ENCODE measurements at places on chromosomes 2 and 18. TPM values are rescaled to one million over a fixed set of nuclear protein-coding genes. Genes with fewer than 3 reads are reported as not detected.

The TEX44 gene
- polyA plus RNA-seq: not detected

The RTTN gene
- 3.2 TPM for polyA plus RNA-seq

The LRRTM1 gene
- polyA plus RNA-seq: not detected

The RNF152 gene
- polyA plus RNA-seq: not detected

The GREB1 gene
- 0.16 TPM for polyA plus RNA-seq

The EVX2 gene
- polyA plus RNA-seq: not detected

The HOXD11 gene
- not detected for polyA plus RNA-seq
